ENCODE measurements at places on chromosomes 11 and 22. TPM values are rescaled to one million over a fixed set of nuclear protein-coding genes. Genes with fewer than 3 reads are reported as not detected.

The ACRV1 gene
- total RNA-seq = not detected

The OR51E2 gene
- total RNA-seq = not detected

The DTX4 gene
- total RNA-seq = 0.49 TPM

The APOA1 gene
- total RNA-seq = not detected

The MMP1 gene
- total RNA-seq = not detected

The LARGE1 gene
- 0.93 TPM for total RNA-seq

The PHOX2A gene
- not detected for total RNA-seq

The MTA2 gene
- total RNA-seq = 196 TPM

The SLC22A8 gene
- not detected for total RNA-seq

The GLYAT gene
- not detected for total RNA-seq

The CASP5 gene
- total RNA-seq = not detected

The ACR gene
- not detected for total RNA-seq

The KDM4D gene
- total RNA-seq = 2.8 TPM

The TSSK2 gene
- total RNA-seq = not detected

The GGTLC2 gene
- not detected for total RNA-seq

The OTOG gene
- total RNA-seq = not detected

The LRRC75B gene
- 1.1 TPM for total RNA-seq

The MPZL3 gene
- 49.1 TPM for total RNA-seq

The PGA5 gene
- total RNA-seq = not detected

The XNDC1N gene
- 12.4 TPM for total RNA-seq

The SULT4A1 gene
- 0.29 TPM for total RNA-seq

The SLC37A2 gene
- total RNA-seq = 0.47 TPM

The TSPO gene
- 101 TPM for total RNA-seq

The OR5B21 gene
- not detected for total RNA-seq

The LARGE2 gene
- total RNA-seq = 1.5 TPM

The CASP12 gene
- not detected for total RNA-seq

The EHF gene
- not detected for total RNA-seq

The MFNG gene
- 193 TPM for total RNA-seq

The HOATZ gene
- not detected for total RNA-seq

The SEC14L6 gene
- total RNA-seq = not detected

The PGA4 gene
- total RNA-seq = not detected

The AMPD3 gene
- total RNA-seq = 20.7 TPM

The OSBPL5 gene
- 6.6 TPM for total RNA-seq
